ENCODE measurements at places on chromosomes 4 and X.
A peak's percentile ranks its signal among the peaks of the same experiment; 100 is the strongest.

DNA sequence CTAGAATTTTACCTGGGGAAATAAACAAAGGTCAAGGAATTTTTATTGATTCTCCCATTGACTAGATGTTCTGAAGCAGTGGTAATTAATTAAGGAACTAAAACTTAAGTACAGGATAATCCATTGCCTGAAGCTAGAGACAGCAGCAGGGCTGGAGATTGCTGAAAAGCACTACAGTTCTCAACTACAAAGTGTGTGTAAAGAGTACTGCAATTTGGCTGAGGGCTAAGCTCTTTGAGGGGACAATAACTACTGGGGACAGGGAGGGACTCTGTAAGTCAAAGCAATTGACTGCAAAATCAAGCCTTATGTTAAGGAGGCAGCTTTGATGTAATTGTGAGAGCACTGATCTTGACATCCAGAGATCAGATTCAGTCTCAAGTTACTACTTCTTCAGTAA, 260.4 kb downstream of the GALNTL6 start:
- DNase-seq: no peak

DNA sequence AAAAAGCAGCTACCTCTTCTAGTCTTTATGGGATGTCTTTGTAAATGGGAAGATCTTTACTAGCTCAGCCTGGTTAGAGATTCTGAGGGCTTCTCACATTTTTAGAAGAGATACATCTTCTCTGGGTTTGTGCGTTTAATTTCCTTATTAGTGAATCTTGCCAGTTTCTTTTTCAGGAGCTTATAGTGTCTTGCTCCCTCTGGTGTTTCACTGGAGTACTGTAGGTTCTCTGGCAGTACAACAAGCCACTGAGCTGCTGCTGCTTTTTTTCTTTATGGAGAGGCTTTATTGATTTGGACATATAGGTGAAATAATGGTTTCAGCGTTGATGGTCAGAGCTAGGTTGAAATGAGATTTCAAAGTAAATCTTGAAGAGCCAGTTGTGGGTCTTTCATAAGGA, 82.9 kb downstream of the LAS1L start:
- DNase-seq: no peak

- no peak for DNase-seq
These were observed 5.8 kb upstream of the SEPTIN11 start for GRCh38 chr4:76943790-76944189.

GRCh38 chrX:25858273-25858880, 279.8 kb upstream of the MAGEB18 start:
- peak; percentile 12 for DNase-seq

DNA sequence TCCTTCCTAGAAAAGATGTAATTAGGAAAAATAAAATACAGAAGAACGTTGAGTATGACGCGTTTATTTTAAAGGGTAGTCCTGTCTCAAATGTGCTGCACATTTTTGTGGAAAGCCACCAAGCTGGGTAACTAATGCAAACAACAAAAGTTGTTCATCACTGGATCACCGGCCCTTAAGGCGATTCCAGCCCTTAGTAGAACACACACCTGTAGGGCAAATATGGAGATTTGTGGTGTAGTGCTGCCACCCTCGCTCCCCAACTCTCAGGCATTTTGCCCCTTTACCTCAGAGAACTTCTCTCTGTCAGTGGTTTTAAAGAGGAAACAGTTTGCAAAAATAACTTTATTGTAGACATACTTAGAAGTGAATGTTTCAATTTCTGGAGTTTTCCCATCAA, 1.9 kb downstream of the TBL1X start:
- DNase-seq: no peak

DNA sequence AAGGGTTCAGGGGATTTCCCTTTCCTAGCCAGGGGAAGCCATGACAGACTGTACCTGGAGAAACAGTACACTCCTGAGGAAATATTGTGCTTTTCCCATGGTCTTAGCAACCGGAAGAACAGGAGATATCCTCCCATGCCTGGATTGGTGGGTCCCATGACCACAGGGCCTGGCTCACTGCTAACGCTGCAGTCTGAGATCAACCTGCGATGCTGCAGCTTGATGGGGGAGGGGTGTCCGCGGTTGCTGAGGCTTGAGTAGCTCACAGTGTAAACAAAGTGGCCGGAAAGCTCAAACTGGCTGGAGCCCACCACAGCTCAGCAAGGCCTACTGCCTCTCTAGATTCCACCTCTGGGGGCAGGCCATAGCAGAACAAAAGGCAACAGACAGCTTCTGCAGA, 819.5 kb downstream of the TECRL start:
- DNase-seq: no peak

Measured in fibroblast of skin of right biceps (primary cell).